ENCODE measurements at places on chromosomes 2 and 18.

GRCh38 chr2:197219636-197220035 is 90.9 kb downstream of the ANKRD44 start:
- no peak for DNase-seq

DNA sequence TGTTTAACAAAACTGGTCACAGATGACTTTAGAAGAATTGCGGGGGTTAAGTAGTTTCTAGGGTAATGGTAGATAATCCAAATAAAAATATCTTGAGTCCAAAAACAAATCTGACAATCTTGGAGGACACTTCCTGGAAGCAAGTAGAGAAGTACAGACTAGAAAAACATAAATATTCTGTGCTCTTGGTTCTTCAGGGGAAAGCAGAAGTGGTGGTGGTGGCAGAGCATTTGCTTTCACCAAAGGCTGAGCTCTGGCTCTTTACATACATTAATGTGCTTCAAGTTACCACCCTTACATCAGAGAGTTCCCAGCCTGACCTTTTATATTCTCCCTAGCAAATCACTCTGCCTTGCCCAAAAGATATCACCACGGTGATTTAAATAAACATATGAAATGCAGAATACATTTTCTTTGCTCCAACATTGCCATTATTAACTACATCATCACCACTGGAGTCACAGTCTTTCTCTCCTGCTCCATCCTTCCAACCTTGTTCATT is 15.3 kb downstream of the PDE11A start:
- DNase-seq, result no peak

DNA sequence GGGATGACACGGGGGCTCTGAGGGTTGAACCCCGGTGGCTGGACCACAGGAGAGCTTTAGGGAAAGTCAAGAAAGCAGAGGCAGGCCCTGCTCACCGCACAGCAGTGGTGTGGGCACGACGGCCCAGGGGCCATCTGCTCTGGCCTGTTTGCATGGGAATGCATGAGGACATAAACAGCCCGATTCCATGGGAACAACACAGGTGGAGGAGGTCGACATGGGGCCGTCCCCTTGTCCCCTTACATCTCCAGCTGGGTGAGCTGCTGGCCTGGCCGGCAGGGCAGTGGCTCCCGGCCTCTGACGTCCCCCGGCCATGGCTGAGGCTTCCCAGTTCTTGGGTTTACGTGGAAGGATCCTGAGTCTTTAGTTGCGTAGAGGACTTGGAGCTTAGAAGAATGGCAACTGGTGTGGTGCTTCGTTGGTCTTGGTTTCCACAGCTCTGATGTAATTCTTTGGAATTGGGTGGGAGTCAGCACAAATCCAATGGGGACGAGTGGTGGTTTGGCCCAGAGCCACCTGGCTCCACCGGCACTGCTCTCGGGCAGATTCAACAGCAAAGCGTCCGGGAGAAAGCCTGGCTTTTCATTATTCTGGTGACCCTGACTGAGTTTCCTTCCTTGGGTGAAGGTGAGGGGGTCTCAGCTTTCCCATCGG is 98.3 kb upstream of the HDAC4 start:
- DNase-seq, result no peak

DNA sequence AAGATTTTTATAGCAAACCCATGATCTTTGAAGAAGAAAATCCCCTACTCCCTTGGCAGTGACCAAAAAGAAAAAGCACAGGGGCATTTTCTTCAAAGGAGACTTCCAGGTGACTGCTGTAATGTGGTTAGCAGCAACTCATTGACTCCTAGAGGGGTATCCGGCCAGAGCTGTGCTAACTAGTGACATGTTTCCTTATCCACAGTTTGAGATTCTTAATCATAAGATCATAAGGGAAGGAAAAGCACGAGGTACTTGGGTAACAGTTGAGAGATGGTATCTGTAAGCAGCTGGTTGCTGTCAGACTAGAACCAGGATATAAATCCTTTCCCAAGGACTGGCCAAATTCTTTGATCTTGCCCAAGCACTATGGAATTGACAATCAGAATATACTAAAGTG is 124.7 kb downstream of the MREG start:
- no peak for DNase-seq

GRCh38 chr2:53103679-53104078 is 663.9 kb upstream of the CHAC2 start:
- DNase-seq, result no peak

- DNase-seq, result no peak
Measured at GRCh38 chr2:45009303-45009927, at the start of gene SIX2. Gene SIX2, minus strand, starts transcription at chr2:45009452. Its CDS starts 342 bp downstream, at chr2:45009110.

- no peak for DNase-seq
Measured at GRCh38 chr2:86069091-86069685, 36.5 kb downstream of the POLR1A start.

DNA sequence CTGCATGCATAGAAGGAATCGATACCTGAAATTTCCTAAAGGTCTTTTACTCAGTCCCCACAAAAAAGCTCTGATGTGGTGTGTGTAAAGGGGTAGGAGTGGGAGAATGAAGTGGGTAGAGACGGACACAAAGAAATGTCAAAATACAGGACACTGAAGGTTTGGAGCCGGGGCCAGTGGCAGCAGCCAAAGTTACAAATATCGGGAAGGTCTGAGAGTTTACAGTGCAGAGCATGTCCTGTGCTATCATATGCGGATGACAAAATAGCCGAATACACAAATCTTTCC is 89.9 kb upstream of the STON1 start:
- no peak for DNase-seq

DNA sequence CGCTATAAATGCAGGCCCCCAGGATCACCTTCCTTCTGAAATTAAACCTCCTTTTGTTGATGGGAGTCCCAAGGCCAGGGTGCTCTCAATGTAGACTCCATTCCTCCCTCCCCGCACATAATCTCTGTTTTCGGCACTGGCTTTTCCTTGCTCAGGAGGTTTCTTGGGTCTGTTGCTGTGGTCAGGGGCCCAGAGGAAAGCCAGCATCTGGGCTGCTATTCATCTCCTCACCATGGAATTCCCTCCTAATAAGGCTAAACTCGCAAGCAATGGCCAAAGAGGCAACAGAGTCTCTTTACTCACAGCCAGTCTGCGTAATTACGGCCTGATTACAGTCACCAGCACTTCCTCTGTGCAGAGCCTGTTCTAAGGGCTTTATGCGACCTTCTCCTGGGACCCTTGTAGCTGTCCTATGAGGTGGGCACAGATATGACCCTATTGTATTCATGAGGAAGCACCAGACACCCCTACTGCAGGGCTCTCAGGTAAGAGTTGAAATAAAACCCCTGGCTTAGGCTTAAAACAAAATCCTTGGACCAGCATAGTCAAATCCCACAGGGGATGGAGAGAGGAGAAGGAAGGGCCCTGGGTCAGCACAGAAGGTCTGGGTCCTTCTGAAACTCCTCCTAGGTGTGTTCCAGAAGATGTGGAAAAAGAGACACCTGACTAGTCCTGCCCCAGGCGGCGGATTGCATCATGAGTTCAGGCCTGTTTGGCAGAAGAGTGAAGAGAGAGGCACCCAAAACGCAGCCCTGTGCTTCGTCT is 105.0 kb upstream of the SH3BP4 start:
- DNase-seq, result no peak

GRCh38 chr2:16626497-16626896 is 39.1 kb downstream of the CYRIA start:
- DNase-seq, result no peak

GRCh38 chr2:74583504-74583903 is 29.0 kb downstream of the DOK1 start:
- no peak for DNase-seq

DNA sequence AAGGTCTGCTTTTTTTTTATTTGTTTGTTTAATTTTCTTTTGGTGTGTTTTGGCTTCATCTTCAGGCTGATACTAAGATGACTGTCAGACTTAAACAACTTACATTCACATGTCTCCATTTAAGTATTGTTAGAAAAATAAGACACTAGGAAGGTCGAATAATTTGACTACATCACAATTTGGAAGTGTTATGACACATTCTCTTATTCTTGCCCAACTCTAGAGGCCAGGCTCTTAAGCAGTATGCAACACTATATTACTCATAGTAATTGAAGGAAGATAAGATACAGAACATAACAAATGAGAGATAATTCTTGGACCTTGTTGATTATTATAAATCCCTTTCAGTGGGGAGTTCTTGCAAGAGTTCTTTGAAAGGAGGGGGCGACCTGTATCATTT is 295.3 kb upstream of the COL3A1 start:
- no peak for DNase-seq

- DNase-seq, result no peak
Measured at GRCh38 chr2:29361231-29361630, 246.0 kb downstream of the CLIP4 start.

DNA sequence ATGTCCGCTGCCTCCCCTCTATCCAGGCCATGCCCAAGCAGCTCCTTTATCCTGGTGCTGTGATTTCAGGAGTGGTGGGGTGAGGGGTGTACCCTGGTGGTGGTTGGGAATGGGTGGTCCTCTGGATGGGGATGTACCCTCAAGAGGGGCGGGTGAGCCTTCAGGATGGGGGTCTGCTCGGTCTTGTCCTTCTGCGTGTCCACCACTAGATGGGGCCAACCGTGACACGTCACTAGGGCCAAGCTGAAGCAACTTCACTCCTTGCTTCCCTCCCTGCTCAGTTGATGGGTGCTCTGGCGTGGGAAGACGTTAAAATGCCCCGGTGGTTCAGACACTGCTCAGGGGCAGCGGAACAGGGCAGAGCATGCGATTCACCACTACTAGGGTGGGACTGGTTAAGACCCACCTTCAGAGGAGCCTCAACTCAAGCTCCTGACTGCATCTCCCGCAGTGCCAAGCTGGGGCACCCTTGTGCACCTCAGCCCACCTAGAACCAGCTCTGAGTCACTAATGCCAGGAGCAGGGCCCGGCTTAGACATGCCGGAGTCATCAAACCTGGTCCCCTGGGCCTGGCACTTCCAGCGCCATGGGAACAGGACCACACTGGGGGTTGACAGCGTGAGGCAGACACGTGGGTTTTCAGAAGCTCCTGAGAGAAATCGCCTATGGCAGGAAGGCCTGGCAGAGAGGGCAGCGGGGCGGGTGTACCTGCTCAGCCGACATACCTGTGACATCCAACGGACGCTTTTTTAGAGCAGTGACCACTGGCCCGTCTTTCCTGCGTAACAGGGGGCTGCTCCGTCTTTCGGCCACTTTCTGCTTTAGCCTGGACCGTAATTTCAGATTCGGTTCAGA is 256.7 kb downstream of the HDAC4 start:
- DNase-seq, result no peak

DNA sequence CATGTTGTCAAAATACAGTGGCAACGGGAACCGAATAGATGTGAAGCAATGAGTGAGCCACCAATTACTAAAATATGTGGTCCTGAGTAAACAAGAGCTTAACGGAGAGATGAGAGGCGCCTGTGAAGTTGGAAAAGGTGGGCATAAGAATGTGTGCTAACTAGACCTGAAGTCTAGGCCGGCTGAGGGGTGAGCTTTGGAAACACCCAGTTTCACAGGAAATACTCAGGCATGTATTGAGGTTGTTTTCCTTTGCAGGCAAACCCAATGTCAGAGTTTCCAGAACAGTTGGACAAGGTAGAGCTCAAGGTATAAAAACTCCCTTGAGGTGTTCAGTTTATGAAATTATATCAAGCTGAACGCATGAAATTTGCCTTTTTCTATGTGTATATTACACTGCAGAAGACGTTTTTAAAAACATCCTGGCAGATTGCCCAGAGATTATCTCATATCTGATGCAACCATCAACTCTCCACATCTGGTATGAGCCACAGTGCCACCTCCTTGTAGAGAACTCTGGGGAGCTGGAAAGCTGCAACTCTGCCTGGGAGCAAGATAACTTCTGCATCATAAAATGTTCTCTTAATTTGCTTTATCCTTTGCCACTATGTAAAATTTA is 3.9 kb upstream of the WDSUB1 start:
- no peak for DNase-seq

- no peak for DNase-seq
Measured at GRCh38 chr2:10195278-10196109, 73.0 kb downstream of the RRM2 start.

GRCh38 chr2:197286805-197287595 is 23.6 kb downstream of the ANKRD44 start:
- DNase-seq, result peak; percentile 46

DNA sequence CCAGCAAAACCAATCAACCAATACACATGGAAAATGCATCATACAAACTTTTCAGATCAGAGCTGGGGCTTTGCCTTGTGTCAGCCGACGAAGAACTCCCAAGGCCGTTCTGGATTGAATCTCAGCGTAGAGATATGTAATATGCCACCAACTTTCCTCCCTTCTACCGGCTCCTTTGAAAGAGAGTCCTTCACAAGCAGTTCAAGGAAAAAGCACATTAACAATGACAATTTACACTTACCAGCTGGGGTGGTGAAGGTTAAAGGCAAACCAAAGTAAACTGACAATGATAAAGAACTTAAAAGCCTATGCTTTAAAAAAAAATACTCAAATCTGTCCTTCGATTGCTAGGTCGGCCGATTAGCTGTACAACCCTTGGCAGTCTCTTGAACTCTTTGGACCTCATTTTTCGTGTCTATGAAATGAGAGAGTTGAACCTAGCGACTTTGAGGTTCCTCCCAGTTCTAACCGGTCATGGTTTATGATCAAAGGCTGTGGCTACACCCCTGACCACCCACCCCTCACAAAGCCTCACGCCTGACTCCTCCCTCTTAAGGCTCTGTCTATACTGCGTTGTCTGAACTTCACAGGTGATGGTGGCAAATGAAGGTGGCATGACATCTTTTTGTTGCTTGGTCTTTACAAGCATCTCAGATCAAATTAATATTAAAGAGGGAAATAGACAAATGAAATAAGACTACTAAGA is 46.2 kb downstream of the BCL2 start:
- no peak for DNase-seq

DNA sequence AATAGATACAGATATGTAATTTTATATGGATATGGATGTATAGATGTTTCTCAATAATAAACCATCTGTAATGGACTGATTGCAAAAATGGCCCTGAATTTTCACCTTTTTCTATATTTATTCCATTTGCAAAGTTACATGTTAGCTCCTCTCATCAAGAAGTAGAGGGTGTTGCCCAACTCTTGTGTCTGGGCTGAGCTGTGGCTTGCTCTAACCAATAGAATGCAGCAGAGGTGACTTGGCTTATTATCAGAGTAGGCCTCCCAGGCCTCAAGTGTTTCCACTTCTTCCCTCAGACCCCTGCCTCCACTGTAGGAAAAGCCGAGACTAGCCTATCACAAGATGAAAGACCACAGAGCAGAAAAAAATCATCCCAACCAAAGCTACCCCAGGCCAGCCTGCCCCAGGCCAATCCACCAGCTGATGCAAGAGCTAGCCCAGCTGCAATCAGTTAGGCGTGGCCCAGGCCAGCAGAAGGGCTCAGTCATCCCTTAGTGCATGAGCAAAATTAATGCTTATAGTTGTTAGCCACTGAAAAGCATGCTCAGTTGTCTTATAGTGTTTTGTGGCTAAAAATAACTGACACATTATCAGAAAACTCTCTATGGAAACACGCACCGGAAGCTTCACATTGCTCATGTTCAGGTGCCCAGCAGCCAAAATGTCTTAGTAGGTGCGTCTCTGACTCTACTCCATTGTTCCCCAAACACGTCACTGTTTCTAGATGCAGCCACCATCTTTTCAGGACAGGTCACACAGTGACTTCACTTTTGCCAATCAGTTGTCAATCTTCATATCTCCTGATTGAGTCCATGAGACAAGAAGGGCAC is 464.0 kb downstream of the FBXO15 start:
- no peak for DNase-seq

GRCh38 chr2:38572167-38572566 is 30.6 kb downstream of the HNRNPLL start:
- no peak for DNase-seq

- no peak for DNase-seq
Measured at GRCh38 chr2:152051436-152051835, 47.4 kb downstream of the CACNB4 start.
